Stimulated activated CD8-positive, alpha-beta memory T cell treated with anti-CD3 and anti-CD28 coated beads, Interleukin-15, amount 100 ng/mL, for 4 hours (primary cell): ENCODE measurements at places on chromosomes 4 and X.

- DNase-seq, result no peak
Measured at GRCh38 chrX:39527025-39527424, 570.7 kb downstream of the BCOR start.

DNA sequence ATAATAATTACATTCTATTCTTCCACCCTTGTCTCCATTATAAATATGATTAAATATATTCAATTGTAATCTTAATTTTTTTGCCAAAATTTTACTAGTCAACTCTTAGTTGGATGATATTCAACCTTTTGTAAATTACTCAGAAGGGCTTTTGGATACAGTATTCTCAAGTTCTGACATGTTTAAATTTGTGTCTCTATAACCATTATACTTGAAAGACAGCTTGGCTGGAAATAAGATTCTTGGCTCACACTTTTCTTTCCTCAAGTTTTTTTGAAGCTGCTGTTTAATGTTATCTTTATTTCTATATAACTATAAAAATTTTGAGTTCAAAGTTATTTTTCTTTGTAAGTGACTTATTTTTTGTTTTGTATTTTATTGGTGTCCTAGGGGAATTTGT, 214.4 kb downstream of the ARAP2 start:
- no peak for DNase-seq

DNA sequence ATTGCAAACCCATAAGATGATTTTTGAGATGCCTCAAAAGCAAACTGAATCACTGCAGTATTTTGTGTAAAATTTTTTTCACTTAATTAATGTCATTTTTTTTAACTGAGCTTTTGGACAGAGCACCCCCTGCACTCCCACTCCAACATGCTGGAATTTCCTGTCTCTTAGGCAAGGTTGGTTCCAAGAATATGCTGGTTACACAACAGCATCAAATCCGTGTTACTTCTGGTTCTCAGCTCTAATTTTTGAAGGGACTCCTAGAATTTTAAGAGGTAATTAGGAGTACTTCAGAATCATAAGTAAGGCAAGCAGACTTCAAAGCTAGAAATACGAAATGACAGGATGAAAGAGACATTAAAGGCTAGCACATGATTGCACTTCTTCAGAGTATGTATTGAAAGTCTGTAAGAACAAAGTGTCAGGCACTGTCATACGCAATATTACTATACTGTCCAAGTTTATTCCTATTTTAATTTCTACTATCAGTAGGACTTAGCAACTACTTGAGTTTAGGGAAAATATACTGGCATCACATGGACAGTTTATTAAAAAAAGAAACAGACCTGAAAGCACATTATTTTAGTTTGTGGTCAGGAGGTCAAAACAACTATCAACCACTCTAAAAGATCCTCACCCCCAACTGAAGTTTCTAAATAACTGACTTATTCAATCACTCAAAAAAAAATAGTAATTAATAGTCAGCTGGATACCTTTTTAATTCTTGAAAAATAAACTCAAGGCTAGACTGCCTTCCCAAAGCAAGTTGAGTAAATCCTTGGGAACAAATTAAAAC, 1.6 kb upstream of the JCHAIN start:
- DNase-seq, result no peak

DNA sequence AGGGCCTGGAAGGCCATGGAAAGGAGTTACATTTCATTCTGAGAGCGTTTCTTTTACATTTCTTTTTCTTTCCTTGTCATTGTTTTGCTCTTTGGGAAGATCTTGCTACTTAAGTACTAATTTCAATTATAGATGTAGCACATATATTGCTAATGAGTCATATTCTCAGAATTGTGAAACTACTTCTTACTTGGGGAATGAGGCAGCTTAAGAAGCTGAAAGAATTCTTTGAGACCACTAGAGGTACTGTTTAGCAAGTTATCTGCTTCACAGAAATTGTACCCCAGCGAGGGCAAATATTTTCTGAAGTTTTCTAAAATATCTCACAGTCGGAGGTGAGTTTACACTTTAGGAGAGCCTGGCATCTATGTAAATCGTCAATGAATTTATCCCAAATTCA, 100.6 kb downstream of the AFF2 start:
- no peak for DNase-seq

DNA sequence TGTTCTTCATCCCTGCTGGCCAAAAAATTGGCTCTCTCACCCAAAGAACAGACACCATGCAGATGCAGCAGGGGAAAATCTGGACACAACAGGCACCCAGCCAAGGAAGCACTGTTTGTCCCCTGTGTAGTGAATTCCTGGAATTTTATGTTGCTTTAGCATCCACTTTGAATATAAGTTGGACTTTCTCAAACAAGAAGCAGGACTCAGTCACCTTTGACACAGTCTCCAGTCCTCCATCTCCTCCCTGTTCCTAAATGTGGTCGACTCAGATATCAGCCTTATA, 11.8 kb downstream of the ZNF182 start:
- no peak for DNase-seq

DNA sequence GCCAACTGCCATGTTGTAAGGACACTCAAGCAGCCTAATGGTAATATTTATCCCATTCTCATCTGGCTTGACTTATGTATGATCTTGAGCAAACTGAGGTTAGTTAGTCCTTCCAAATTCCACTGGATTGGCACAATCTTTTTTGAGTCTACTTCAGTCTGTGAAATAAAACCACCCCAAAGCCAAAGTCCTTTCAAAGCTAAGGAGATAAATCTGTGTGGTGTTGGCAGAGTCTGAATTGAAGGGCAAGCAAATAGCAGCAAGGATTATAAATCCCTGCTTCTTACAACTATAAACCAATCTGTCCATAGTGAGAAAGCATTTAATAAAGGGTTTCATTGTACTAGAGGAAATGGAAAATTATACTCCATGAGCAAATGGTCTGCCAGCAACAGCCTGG, 233.9 kb upstream of the GLRA2 start:
- no peak for DNase-seq

- no peak for DNase-seq
Measured at GRCh38 chr4:54915276-54915675, 210.1 kb downstream of the KDR start.

DNA sequence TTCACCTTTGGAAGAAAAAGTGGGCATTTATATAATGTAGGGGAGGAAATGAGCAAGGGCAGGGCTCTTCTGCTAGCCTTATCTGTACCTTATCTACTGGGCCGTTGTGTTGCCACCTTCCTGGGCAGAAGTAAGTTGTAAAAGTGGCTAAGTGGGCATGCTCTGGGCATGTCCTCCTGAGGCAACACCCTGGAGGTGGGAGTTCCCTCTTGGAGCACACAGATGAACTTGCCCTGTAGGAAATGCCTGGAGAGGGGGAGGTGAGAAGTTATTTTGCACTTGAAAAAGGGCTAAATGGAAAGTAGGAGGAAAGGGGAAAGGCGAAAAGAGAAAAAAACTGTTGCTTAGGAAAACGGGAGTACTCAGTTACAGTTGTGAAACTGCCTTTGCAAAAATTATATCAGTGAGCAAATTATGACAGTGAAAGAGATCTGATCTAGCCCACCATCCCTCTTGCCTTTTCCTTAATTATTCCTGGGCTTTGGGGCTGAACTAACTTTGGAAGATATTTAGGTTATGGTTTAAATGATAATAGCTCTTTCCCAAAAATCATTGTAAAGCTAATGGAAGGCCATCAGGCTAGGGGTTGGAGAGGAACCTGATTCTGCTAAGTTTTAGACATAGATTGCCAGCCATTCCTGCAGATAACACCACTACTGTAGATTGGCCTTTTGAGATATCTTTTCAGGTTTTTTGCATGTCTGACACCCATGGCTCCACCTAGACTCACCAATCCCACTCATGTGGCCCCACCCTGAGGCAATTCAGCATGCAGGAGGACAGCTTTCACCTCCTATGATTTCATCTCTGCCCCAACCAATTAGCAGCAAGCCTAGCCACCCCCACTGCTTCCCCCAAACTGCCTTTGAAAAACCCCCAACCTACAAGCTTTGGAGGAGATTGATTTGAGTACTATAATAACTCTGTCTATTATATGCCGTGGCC, 20.5 kb upstream of the ZNF81 start:
- DNase-seq, result no peak

DNA sequence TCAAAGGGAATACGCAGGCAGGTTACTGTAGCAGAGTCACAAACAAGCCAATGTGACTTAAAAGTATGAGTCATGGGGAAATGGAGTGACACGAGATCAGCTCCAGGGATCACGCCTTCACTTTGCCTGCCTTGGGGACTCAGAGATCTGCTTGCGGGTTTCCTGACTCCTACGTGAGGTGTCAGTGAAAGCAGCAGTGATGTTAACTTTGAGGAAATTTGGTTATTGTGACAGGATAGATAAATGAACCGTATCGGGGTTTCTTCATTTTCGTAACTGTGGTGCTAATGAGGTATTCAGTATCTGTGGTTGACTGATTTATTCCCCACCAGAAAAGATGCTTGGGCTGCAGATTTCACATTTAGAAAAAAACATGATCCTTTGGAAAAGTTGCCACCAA, 383.3 kb upstream of the ZFP42 start:
- DNase-seq, result no peak

- no peak for DNase-seq
Measured at GRCh38 chr4:44237643-44238042, 211.0 kb downstream of the KCTD8 start.

DNA sequence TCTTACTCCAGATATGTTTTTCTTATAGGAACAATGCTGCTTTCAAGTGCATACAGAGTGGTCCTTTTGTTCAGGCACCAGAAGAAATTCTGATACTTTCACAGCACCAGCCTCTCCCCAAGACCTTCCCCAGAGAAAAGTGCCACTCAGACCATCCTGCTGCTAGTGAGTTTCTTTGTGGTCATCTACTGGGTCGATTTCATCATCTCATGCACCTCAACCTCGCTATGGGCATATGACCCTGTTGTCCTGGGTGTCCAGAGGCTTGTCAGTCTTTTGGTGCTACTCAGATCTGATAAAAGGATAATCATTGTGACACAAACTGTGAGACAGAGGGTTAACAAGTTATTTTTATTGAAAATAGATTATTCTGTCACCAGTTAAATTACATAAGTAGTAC, 39.5 kb downstream of the WDR13 start:
- no peak for DNase-seq

- no peak for DNase-seq
Measured at GRCh38 chr4:58749206-58749605, 1639.0 kb upstream of the IGFBP7 start.

GRCh38 chr4:108249397-108249796, 80.7 kb upstream of the LEF1 start:
- DNase-seq, result no peak

- no peak for DNase-seq
Measured at GRCh38 chr4:112775801-112776200, 138.9 kb downstream of the LARP7 start.

- DNase-seq, result no peak
Measured at GRCh38 chr4:12446657-12447185, 1018.0 kb upstream of the HS3ST1 start.

- no peak for DNase-seq
Measured at GRCh38 chrX:86910602-86911311, 606.8 kb upstream of the KLHL4 start.

DNA sequence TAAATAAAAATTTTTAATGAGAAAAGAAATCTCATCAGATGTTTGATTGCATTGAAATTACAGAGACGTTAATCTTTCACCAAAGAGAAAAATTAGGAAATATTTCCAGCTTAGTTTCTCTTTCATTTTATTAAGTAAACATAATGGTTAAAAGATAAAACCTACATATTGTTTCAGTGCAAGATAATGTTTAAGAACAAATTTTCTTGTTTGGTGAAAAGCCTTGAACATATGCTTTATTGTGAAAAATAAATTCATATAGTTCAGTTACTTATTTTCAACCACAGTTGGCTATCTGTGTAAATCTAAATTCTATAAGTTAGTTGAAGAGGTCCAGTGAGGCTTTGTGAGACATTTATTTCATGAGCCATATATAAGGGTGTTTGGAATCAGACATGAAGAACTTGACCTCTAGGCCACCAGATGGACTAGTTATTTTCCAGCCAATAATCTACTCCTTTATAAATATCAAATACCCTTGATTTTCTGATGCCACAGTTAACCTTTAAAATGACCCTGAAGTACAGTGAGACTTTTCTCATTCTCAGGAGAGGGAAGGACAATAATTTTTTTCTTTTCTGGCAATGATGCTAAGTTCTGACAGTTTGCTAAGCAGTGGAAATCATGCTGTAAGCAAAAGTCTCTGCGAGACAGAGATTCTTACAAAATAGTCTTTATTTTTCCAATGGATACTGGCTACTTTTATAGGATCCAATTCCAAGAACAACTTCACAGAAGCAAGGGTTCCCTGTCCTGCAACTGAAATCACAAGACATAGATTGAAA, 2.5 kb downstream of the ARSJ start:
- no peak for DNase-seq

GRCh38 chr4:5455003-5455585, 253.3 kb downstream of the EVC2 start:
- DNase-seq, result no peak

GRCh38 chr4:155085843-155086530, 122.4 kb upstream of the NPY2R start:
- no peak for DNase-seq

DNA sequence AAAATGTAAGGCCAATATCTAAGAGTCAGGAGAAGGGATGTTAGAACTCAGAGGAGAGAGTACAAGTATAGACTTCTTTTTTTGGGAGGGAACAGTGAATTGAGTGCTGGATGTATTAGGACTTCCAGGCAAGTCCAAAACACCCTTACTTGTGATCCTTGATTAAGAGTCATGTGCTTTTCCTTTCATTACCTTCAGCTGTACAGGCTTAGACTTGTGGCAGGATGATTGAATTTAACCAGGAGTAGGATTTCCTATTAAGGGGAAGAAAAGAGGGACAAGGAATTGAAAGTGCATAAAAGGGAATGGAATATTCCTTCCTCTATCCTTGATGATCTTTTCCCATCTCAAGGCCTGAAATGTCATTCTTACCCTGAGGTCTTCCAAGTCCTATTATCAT, 606.7 kb downstream of the STIM2 start:
- no peak for DNase-seq

- DNase-seq, result no peak
Measured at GRCh38 chrX:78769946-78770345, 22.4 kb downstream of the LPAR4 start.
